ENCODE measurements at places on chromosomes 1 and 21.
A peak's percentile ranks its signal among the peaks of the same experiment; 100 is the strongest.

DNA sequence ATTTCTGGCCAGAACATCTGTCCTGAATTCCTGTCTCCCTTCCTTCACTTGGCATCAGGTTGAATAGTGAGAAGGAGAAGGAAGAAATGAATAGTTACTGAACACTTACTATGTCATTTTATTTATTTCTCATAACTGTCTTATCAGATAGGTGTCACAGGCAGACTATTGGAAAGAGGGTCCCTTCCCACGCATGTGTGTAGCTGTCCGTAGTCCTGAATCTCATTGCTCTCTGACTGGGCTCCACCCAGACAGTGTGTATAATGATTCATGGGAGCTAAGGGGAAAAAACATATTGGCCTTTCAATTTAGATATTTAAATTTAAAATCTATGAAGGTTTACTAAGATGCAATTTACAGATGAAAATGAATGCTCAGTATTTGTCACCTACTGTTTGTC lies 86.1 kb downstream of the OMA1 start:
- no peak for DNase-seq

GRCh38 chr1:62905872-62906271 lies 121.9 kb downstream of the ATG4C start:
- DNase-seq: no peak

GRCh38 chr1:199490769-199491527 lies 536.6 kb upstream of the NR5A2 start:
- peak; percentile 80 for DNase-seq

DNA sequence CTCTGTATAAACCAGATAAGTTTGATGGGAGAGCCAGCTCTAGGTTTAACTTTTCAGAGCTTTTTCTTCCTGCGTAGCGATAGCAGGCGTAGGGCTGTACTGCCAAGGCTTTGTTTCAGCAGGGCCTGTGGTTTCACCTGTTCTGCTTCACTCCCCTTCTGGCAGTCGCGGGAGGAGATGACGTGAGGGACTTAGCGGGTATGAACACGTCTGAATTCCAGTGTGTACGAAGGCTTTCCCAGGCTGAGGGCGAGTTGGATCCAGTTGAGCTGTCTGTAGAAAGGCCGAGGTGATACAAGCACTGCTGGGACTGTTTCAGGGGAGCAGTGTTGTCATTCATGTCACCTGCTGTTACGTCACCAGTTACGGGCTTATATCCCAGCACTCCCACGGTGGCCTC lies 21.2 kb downstream of the PEX14 start:
- DNase-seq: no peak

GRCh38 chr21:20424943-20425342 lies 573.3 kb upstream of the NCAM2 start:
- DNase-seq: no peak

DNA sequence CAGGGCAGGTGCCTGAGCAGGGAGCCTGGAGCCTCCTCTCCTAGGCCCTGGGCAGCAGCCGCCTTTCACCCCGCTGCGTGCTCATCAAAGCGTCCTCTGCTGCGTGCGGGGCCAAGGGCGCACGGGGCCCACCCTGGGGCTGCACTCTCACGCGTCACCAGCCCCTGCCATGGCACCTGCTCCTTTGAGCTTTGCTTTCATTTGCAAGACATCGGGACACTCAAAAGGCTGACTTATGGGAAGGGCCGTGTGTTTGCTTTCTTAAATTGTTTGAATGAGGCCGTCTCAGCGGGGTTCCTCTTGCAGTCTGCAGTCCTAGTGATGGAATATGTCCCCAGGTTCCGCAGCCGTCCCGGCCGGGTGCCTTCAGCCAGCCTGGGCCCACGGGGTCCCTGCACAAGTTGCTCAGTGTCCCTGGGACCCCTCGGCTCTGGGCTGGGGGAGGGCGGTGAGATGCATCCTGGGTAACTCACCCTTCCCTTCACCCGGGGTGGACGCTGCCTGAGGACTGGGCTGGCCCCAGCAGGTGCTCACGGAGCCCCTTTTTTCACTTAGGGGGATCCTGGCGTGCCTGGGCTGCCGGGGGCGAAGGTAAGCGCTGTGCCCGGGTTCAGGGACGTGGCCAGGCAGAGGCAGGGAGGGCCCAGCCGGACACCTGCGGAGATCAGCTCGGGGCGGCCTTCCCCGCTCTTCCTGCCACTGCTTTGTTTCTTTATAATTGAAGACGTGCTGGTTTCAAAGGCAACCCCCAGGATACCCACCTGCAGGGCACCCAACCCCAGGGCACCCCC lies 53.1 kb downstream of the SLC19A1 start:
- DNase-seq: peak; percentile 34

DNA sequence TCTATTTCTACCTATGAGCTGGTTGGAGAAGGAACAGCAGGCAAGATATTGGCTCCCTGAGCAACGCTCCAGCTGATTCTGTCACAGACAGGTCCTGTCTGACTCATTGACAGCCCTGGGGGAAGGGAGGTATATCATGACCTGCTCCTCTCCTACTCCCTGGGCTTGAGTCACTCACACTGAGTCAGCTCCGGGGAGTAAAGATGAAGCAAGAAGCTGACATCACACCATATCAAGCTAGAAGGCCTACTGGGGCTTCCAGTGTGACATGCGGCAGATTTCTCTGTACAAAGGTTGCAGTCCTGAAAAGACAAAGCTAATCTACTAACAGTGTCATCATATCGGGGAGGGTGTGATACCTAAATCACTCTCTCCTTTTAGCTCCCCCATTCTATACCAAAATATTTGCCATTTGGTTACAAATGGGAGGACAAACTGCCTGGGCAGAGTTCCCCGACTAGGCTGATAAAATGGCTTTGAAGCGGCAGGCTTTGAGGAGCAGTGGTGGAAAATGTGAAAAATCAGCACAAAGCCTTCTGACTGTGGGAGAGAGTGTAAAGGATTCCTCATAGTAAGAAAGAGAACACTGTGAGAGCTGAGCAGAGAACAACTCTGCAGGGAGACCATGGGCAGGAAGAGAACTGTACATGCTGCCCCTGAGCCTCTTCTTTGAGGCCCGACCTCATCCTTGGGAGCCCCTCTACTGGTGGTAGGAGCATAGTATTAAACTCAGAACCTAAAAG lies 15.5 kb downstream of the PI4KB start:
- peak; percentile 98 for DNase-seq

DNA sequence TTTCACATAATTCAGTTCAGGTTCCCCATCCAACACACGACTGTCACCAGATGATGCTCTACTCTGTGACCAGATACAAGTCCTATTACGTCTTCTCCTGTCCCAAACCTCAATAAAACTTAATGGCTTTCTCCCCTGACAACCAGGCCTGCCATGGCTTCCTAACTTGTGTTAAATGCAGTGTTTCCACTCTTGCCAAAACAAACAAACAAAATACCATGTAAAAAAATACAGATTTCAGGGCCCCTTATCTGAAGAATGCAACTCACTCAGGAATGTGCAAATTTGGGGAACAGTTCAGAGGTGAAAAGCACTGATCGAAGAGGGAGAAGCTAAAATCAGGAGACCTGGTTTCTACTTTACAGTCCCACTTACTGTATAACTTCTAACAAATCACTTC lies 863 bp upstream of the NUF2 start:
- peak; percentile 8 for DNase-seq

- DNase-seq: peak; percentile 90
Measured at GRCh38 chr1:145782272-145783099, 41.4 kb downstream of the RNF115 start.

GRCh38 chr1:237309595-237310118 lies 267.7 kb downstream of the RYR2 start:
- no peak for DNase-seq

DNA sequence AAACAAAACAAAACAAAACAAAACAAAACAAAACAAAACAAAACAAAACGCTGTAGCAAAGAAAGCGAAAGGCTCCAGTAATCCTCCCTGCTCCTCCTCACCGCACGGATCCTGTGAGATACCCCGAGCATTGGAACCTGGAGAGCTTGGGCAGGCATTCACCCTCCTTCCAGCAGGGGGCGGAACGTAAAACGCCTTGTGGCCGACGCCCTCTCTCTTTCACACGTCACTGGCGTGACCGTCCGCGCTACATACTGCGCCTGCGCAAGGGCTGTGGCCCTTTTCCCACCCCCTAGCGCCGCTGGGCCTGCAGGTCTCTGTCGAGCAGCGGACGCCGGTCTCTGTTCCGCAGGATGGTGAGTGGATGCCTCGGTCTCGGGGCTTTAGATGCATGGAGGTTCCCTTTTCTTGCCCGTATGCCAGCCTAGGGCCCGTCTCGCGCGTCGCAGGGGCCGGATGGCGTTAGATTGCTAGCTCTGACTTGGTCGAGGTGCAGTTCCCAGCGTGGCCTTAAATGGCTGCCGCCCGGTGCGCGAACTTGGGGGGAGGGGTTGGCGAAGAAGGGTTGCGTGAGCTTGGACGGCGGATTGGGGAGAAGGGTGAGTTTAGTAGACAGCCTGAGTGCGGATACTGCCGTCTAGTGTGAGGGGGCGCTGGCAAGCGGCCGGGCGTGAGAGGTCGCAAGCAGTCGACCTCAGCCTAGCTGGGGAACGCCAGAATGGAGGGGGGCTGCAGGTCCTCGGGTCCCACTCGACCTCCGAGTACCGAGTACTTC lies at the start of gene RPL5:
TSS of gene RPL5 (plus strand) at position 279 of the 775 bp plus-strand sequence. CDS start at position 354, 75 bp downstream.
- peak; percentile 98 for DNase-seq

DNA sequence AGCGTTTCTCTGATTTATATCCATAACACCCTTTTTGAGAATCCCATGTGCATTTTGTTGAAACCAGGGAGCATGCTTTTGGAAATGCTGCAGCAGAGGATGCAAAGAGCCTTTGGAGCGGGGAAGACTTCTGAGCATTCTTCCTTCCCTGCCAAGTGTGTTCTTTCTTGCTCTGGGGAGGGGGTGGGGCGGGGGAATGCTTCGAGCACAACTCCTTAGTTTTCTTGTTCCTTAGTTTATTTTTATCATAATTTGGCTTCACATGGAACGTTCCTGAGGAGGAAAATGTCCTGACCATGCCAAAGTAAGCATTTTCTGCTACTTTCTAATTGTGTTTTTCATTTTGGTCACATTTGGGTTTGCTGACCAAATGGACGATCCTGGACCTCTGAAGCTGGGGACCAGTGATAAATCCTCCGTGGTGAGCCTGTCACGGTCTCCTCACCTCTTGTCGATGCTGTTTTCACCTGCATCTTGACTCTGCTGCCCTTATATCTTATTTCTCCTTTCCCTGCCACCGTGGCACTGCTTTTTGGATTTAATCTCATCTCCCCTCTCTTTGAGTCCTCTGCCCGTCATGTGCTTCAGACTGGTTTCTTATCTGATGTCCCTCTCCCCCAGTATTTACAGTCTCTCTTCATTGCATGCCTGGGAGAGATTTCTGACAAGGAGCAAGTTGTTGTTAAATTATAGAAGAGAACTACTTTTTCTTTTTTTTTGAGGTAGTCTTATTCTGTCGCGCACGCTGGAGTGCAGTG lies 2.4 kb downstream of the CTPS1 start:
- DNase-seq: no peak

DNA sequence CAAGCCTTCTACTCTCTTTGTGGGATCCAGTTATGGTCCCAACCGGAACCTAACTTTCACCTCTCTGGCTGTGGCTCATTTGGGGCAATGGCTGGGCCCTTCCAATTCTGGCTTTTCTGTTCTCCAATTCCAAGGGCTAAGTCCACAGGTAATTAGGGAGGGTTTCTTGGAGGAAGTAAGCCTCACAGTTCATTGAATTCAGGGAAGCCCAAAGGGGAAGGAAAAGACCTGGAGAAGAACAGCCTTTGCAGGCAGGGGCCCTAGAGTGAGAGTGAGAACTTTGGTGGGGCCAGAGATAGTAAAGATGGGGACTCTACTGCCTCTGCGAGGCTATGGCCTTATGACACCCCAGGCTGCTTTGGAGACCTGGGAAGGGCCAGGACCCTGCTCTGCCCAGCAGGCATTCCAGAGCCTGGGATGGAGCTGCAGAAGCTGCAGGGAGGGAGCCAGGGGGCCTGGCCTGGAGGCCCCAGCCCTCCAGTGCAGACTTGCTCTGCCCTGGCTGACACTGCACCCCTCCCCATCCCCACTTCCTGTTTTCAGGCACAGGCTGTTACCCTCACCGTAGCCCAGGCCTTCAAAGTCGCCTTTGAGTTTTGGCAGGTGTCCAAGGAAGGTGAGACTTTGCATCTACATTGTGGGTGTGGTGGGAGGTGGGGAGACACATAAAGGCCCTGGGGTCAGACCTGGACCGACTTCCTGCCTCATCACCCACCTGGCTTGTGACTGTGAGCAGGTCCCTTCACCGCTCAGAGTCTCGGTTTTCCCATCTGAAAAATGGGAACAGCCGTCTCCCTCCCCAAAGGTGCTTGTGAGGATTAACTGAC lies 18.9 kb downstream of the LDLRAP1 start:
- DNase-seq: no peak

GRCh38 chr1:26820784-26821269 lies 5.7 kb upstream of the ZDHHC18 start:
- DNase-seq: no peak

DNA sequence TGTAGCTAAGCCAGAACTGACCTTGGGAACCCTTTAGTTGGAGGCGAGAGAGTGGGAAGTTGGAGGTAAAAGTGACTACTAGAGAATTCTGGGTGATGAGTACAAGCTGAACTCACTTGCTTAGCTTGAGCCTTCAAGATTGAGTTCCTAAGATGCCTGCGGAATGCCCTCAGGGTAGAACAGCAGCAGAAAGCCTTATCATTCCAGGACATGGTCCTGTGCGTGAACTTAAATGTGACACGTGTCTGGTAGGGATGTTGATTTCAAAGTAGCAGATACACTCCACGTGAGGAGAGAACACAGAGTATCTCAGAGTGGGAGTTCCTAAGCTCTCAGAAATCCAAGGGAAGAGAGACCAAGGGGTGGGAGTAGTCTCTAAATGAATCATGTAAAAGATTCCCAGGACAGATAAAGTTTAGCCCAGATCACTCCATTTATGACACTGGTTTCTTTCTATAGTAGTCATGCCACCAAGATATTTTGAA lies 60.1 kb downstream of the KCNK1 start:
- DNase-seq: no peak

DNA sequence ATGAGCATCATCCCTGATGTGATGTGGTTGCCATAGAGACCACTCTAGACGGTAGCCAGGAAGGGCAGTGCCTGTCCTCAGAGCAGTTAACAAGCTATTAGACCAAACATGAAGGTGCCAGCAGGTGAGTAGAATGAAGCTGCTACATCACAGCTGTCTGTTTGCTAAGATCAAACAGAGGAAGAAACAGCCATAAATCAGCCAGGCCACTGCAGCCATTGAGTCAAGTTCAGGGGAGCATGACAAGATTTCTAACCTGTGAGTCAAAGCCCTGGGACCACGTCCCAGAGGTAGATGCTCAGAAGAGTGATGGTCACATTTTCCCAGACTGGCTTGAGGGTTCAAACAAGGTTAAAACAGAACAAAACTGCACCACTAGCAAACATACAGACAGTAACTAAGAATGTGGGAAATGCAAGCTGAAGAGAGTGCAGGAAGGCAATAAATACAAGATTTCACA lies 450.6 kb upstream of the DAB1 start:
- DNase-seq: peak; percentile 26
